ENCODE measurements at places on chromosomes 2 and 18.

- no peak for DNase-seq
These were observed 557 bp upstream of the E2F6 start for GRCh38 chr2:11466307-11467128.

GRCh38 chr18:63445037-63445436 lies 22.8 kb upstream of the VPS4B start:
- DNase-seq, result no peak

- no peak for DNase-seq
These were observed 564 bp downstream of the LPIN2 start for GRCh38 chr18:3012136-3013023.

DNA sequence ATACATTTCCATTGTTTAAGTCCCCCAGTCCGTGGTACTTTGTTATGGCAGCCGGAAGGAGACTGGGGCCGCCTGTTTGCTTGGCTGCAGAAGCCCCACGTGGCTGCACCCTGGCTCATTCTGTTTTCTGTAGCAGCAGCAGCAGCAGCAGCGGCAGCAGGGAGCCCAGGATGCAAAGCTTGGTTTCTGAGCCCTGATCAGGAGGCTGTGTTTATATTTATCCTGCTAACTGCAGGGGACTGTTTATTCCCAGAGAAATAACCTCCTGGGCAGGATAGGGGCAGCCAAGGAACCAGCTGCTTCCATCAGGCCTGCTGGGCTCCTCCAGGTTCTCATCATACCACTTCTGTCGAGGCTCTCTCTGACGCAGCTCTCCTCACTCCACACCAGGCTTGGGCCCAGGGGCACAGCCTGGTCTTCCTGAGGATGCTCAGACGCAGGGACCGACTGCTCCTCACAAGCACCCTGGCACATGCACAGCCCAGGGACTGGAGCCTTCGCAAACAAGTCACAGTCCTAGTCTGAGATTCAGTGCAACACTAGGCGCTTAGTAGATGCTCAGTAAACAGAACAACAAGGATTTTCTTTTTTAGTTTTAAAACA lies 139.0 kb downstream of the MSH2 start:
- DNase-seq, result no peak

GRCh38 chr2:48312126-48312525 lies 217.8 kb upstream of the STON1 start:
- no peak for DNase-seq

- DNase-seq, result no peak
These were observed 82.0 kb downstream of the ZNF516 start for GRCh38 chr18:76412818-76413565.

GRCh38 chr2:227796045-227796711 lies 17.5 kb upstream of the CCL20 start:
- no peak for DNase-seq

DNA sequence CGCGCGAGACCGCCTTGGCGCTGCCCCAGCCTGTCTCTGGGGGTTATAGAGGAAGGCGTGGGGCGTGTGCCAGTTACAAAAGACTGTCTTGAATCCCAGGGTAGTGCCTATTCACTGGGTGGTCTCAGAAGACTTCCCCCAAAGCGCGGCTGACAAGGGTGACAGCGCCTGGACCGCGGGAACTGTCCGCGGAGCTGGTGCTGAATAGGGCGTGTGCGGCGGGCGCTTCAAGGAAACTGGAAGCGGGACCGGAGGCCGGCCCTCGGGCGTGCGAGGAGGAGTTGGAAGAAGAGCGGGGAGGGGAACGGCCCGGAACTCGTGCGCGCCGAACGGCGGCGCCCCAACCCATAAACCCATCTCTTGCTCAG lies 2.3 kb downstream of the EGR4 start:
- DNase-seq, result no peak

GRCh38 chr18:58095655-58096054 lies 51.6 kb downstream of the NEDD4L start:
- no peak for DNase-seq

- no peak for DNase-seq
These were observed 360.7 kb upstream of the CWC22 start for GRCh38 chr2:180367815-180368214.

- no peak for DNase-seq
These were observed 65.2 kb upstream of the B3GNT7 start for GRCh38 chr2:231330311-231330710.

GRCh38 chr2:180291060-180291459 lies 284.0 kb upstream of the CWC22 start:
- DNase-seq, result no peak

DNA sequence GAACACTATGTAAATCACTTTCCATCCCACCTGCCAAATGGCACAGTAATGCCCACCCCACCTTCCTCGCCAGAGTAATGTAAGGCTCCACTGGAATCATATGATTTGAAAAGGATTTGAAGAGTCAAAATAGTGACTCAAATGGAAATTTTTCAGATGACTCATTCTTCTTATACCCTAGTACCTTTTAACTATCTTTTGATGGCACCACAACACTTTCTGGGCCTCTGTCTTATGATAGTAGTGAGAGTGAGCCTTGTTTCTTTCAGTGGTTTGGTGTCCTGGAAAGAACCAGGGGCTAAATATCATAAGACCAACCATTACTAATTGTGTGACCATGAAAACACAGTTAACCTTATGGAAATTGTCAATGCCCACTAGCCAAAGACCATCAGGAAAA lies 235.4 kb upstream of the SLC14A2 start:
- no peak for DNase-seq

GRCh38 chr18:53935803-53936202 lies 288.7 kb downstream of the MBD2 start:
- no peak for DNase-seq

DNA sequence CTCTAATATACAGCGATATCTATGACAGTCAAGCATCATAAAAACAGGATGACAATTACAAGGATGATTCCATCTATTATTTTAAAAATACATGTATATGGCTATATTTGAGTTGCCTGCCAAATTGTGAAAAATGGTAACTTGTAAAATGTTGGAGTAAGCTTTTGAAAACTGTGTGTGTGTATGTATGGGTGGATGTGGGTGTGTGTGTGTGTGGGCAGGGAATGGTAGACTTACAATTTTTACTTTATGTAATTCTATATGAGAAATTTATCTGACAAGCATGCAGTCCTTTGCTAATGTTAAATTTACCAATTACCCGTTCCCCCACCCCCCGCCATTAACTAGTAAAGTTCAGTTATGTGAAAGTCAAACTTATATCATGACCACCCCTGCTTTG lies 14.0 kb downstream of the EPHA4 start:
- DNase-seq, result no peak

DNA sequence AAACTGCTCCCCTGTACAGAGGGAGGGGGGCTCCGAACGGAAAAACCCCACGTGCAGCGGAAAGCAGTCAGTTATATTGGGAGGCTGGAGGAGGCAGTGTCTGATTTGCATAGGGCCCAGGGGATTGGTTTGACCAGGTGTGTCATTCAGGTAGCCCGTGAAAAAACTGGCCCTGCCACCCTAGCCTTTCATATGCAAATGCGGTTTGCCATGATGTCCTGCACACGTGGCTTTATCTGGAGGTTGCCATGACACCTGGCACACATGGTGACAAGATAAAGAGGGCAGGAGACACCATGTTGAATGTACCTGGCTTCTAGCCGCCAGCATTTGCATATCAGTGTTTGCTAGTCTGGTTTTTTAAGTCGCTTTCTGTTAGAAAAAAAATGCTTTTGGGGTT lies 20.5 kb downstream of the SLC25A52 start:
- no peak for DNase-seq

GRCh38 chr18:49856496-49856895 lies 43.2 kb upstream of the ACAA2 start:
- DNase-seq, result no peak

- no peak for DNase-seq
These were observed 453.4 kb downstream of the TGIF1 start for GRCh38 chr18:3903337-3903736.

DNA sequence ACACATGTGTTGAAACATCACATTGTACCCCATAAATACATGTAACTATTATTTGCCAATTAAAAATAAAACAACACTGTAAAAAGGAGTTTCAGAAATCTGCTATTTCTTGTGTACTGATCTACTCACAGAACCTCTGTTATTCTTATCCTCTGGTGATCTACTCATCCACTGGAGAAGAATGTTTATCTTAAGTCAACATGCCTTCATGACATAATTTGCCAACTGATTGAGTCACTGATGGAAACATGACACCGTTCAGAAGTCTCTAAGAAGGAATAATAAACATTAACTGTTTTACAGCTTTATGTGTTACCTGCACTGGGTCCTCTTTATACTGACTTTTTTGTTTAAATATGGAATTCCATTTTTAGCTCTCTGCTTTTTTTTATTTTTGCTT lies 555.2 kb downstream of the DCDC2C start:
- DNase-seq, result no peak
